ENCODE measurements at places on chromosomes 5 and 9. TPM values are rescaled to one million over a fixed set of nuclear protein-coding genes. Genes with fewer than 3 reads are reported as not detected.

DNA sequence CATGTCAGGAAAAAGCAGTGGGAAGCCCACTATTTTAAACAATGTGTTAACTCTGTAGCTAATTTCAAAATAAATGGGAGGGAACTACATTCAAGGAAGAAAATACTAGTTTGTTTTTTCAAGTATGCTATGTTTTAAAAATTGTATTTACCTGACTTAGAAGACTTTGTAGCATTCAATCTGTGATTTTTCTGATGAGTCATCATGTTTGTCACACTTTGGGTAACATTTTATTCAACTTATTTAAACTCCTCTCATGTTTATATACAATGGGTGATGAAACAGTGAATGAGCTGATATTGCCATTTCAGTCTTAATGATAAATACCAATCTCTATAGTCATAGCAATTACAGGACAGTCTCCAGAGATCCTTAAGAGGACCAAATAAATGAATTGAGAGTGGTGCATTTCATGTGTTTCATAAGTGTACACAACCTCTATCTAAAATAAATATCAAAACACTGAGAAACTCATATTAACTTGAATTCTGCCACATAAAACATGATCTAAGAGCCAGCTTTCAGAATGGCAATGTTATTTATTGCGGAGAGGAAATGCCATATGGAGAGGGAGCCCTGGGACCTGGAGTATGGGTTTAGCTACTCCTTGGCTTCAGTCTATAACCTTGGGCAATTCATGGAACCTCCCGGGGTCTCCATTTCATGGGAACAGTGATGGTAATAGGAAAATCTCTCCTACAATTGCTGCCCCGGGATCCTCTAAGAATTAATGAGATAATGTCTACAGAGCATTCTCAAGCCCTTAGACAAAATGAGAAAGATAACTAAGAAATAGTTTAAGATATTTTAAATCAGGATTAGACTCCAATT is 913.9 kb downstream of the TLE4 start:
- no peak for DNase-seq

- no peak for DNase-seq
Measured at GRCh38 chr5:34811706-34812105, 27.3 kb upstream of the TTC23L start.

- no peak for DNase-seq
Measured at GRCh38 chr9:17380126-17380861, 198.6 kb upstream of the SH3GL2 start.

DNA sequence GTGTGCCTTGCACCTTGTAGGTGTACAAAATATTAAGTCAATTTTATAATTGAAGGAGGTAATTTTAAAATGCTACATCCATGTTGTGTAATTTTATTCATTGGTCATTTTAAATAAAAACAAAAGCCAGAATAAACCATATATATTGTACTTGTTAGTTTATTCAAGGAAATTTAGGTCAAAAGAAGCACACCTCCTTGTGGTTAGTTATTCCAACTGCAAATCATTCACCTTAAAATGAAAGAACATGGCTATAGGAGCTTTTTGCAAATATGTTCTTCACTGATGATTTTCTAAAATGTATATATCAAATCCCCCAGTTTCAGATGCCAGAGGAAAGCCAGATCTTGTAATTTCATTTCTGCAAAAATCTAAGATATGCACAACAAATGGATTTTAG is 5.4 kb upstream of the MOCS2 start:
- DNase-seq, result no peak

DNA sequence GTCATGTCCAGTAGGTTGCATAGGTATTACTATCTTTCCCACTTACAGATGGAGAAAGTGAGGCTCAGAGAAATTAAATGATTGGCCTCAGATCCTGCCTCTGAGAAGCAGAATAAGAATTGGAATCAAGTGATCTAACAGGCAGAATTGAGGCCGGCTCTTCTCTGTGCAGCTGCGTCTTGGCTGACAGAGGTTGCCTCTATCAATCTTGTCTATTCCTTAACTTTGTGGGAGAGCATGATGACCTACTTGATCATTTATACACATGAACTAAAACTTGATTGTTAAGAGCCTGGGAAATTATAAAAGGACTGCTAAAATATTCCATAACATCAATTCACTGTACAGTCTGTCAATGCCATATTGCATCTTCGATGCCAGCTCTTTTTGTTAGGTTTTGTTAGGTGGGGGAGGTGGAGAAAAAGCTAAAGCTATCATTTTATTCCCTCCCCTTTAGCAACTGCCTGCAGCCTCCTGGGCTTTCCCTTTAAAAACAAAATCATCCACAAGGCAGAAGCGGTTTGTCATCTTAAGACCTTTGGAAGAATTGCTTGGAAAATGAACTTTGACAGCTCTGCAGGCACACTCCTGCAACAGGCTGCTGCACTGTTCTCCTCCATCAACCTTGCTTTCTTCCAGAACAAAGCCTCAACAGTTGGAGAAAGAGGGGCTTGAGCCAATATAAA is 247.4 kb downstream of the SMARCA2 start:
- DNase-seq, result no peak

- DNase-seq, result no peak
Measured at GRCh38 chr9:85216601-85217000, 525.2 kb downstream of the AGTPBP1 start.

DNA sequence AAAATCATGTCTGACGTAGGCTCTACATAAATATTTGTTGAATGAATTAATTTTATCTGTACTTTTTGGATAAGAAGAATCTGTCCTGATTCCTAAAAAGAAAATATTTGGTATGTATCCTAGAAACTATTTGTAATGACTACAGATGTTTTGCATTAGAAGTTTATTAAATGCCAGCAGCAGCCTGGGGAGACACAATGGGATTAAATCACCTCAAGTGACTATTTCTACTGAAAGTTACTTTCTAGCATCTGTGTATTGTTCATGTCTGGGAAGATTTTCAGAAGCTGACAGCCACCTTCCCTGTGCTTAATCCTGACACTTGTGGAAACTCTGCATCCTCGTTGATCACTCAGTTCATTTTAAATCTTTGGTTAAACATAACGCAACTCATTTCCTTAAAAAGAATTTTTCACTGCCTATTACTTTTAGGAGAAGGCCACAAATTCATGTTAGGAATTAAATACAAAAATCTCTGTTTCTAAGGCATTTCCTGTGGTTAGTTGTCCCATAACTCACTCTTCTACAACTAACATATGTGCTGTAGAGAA is 209.3 kb upstream of the PPP1R2B start:
- DNase-seq, result no peak

GRCh38 chr9:128251732-128252100 is 24.1 kb downstream of the GOLGA2 start:
- DNase-seq, result no peak

- DNase-seq, result no peak
Measured at GRCh38 chr5:24623031-24623430, 21.7 kb downstream of the CDH10 start.

- no peak for DNase-seq
Measured at GRCh38 chr9:14395317-14396082, 81.6 kb upstream of the NFIB start.

GRCh38 chr5:83072966-83073365 is 4.2 kb downstream of the TMEM167A start:
- DNase-seq, result no peak

- no peak for DNase-seq
Measured at GRCh38 chr5:69043655-69043996, 50.2 kb upstream of the SLC30A5 start.

GRCh38 chr9:12922224-12922866 is 147.5 kb downstream of the LURAP1L start:
- DNase-seq, result no peak

The NEURL1B gene
- total RNA-seq, result 0.16 TPM

The UGT3A2 gene
- not detected for total RNA-seq

The PTGS1 gene
- total RNA-seq, result 0.09 TPM

The OR13C3 gene
- total RNA-seq, result not detected

The TNFSF8 gene
- total RNA-seq, result 42.3 TPM

The DCTN3 gene
- 68.4 TPM for total RNA-seq

The PRRC2B gene
- 151 TPM for total RNA-seq

The PPP1R26 gene
- total RNA-seq, result 1.5 TPM

The FAXDC2 gene
- not detected for total RNA-seq

The KCTD16 gene
- total RNA-seq, result 0.14 TPM

The ZDHHC12 gene
- 49.5 TPM for total RNA-seq

All from activated CD4-positive, alpha-beta T cell treated with anti-CD3 and anti-CD28 coated beads for 36 hours (primary cell).